Effector CD4-positive, alpha-beta T cell (primary cell): ENCODE measurements at places on chromosomes 11 and 22.

GRCh38 chr11:55732936-55733335, 40.3 kb upstream of the OR5D13 start:
- no peak for DNase-seq

GRCh38 chr11:121575250-121575962, 122.6 kb upstream of the SORL1-AS1 start:
- DNase-seq, result no peak

- no peak for DNase-seq
These were observed 573.6 kb downstream of the INSC start for GRCh38 chr11:15688351-15688792.

- no peak for DNase-seq
These were observed 56.6 kb downstream of the FBXO7 start for GRCh38 chr22:32531228-32531627.

DNA sequence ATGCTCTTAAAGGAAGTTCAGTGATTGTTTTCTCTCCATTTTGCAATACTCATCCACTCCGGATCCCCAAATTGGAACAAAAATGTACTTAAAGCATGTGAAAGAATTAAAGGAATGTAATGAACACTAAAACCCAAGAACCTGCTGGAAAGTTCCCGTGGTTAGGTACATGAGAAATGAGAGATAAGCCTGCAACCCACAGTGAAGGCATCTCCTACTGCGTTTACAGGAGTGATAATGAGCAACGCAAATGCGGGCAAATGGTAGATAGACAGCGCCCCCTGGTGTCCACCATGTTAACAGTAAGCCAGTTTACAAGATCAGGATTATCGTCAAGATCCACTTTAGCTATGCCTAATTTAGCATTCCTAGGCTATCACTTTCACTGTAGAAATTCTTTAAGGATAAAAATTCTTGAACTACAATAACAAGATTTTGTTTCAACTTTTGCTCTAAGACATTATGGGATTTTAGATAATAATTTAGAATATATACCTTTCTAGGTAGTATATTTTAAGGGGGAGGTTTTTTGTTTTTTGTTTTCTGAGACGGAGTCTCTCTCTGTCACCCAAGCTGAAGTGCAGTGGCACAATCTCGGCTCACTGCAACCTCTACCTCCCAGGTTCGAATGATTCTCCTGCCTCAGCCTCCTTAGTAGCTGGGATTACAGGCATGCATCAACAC, 29.9 kb downstream of the ALG9 start:
- peak; percentile 83 for DNase-seq

DNA sequence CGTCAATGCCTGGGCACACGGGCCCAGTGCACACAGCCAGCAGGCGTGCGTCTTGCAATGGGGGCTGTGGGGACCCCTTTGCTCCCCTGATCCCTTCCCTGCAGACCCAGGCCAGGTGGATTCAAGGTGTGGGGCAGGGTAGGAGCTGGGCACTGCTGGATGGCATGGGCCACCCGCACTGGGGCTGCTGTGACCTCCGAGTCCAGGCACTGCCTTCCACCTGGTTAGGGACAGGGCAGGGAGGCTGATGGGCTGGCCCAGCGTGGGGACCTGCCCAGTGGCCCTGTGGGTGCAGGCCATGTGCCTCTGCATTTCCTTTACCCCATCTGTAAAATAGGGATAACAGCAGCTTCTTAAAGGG, 22.9 kb downstream of the KCNQ1 start:
- no peak for DNase-seq

- no peak for DNase-seq
These were observed 8.9 kb downstream of the SULT4A1 start for GRCh38 chr22:43853328-43853931.

DNA sequence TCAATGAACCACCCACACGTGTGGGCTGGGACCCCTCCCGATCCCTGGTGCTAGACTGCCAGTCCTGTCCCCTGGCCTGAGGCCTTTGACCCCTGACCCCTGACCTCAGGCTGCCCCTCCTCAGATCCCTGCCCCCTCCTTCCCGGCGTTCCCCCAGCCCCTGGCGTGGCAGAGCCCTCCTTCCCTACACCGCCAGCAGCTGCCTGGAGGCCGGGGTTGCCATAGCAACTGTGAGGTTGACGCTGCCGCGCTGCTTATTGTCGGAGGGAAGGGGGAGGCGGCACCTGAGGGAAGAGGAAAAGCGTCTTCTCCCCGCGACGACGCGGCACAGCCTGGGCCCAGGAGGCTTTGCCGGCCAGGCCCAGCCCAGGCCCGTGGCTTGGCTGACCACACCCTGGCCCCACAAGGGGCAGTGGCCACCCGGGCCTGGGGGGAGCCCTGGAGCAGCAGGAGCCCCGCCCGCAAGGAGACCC, 32.6 kb downstream of the SHANK3 start:
- no peak for DNase-seq
